ENCODE measurements at places on chromosomes 12 and 14. TPM values are rescaled to one million over a fixed set of nuclear protein-coding genes. Genes with fewer than 3 reads are reported as not detected.

DNA sequence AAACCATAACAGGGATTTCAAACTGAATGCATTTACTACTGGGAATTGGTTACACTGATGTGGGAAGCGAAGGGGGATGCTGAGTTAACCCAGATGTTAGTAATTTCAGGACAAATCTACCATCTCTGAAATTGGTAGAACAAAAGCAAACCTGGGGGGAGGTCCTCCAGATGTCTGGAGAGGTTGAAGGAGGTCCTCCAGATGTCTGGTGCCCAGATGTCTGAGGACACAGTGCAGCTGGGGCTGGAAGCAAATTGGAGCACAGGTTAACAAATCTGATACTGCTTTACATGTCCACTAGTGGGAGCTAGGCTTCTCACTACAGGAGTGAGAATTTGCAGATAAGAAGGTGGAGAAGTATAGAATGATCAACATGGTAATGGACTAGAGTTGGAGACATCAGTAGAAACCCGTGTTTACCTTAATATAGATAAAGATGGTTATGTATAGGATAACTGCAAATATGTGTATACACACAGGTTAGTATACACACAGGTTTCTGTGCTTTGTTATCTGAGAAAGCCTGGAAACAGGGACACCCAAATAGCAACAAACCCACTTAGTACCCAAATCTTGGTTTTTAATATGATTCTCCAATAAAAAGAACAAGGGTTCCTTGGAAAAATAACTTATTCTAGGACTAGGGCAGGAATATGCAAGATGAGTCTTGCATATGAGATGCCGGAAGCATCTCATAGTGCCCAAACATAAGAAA, 162.5 kb downstream of the C12orf50 start:
- no peak for DNase-seq
- no peaks in the 10 kb centered on the region for H3K36me3 ChIP-seq
- no peak overlapping the region for H3K27ac ChIP-seq
- H3K4me1 ChIP-seq = no peaks in the 10 kb centered on the region

DNA sequence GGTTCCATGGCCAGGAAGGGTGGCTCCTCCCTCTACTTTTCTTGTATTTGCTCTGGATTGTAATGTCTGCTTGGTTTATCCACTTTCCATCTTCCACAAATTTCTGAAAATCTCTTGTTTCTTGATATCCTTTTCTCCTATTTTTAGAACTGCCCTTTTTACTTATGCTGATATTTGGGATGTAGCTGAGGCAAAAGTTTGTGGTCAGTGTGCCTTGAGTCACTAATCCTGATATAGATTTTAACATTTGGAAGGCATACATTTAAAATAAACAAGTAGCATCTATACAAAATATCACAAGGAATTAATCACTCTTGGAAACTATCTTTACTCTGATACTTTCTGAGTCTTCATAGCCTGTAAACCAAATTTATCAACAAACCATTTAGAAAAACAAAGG, 11.0 kb downstream of the GRIP1 start:
- H3K27ac ChIP-seq = no peak overlapping the region
- H3K27me3 ChIP-seq = no peaks in the 10 kb centered on the region
- DNase-seq = no peak
- no peaks in the 10 kb centered on the region for H3K36me3 ChIP-seq
- H3K4me1 ChIP-seq = no peaks in the 10 kb centered on the region

DNA sequence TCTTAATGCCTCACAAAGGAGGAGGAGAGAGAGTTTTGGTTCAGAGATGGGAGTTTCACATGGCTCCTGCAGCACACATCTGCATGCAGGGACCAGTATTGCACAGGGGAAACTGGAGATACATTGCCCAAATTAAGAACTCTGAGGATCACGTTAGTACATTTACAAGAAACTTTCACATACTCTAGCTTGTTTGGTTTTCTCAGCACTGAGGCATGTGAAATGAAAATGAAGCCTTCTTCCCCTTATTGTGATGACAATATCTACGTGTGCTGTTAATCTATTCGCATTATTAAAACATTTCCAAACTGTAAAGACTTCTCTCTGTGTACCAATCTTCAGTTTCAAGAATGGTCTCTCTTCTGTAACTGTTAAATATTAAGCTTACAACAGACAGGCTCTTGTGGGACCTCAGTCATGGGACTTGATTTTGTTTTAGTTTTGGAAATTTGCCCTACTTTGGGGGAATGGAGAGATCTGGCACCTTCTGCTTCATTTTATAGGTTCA, 124.7 kb downstream of the DAAM1 start:
- no peak overlapping the region for H3K27ac ChIP-seq
- H3K4me1 ChIP-seq = peaks cover 8% of the 10 kb centered on the region
- no peak overlapping the region for H3K4me3 ChIP-seq
- DNase-seq = no peak

DNA sequence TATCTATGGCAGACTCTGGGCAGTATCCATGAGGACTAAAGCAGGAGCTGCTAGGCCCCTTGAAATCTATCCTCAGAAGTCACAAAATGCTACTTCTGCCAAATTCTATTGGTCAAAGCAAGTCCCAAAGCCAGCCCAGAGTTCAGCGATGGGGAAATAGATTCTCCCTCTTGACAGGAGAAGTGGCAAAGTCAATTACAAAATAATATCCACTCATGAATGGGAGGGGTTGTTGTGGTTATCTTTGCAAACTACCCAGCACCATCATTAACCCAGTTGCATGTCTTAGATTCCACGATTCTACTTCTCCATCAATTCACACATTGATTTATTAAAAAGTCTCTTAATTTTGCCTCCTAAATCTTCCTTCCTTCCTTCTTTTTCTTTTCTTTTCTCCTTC, 30.7 kb upstream of the STXBP6 start:
- H3K27me3 ChIP-seq = no peaks in the 10 kb centered on the region
- H3K36me3 ChIP-seq = no peaks in the 10 kb centered on the region
- no peak overlapping the region for H3K27ac ChIP-seq
- DNase-seq = no peak

- DNase-seq = no peak
- no peak overlapping the region for H3K4me3 ChIP-seq
- no peaks in the 10 kb centered on the region for H3K36me3 ChIP-seq
Measured at GRCh38 chr14:51284241-51284640, 44.2 kb downstream of the TMX1 start.

GRCh38 chr14:81831128-81831820, 297.6 kb upstream of the SEL1L start:
- no peaks in the 10 kb centered on the region for H3K27me3 ChIP-seq
- no peak overlapping the region for H3K27ac ChIP-seq
- no peak overlapping the region for H3K4me3 ChIP-seq
- no peaks in the 10 kb centered on the region for H3K36me3 ChIP-seq
- no peaks in the 10 kb centered on the region for H3K4me1 ChIP-seq

GRCh38 chr12:49026678-49027480, 8.3 kb upstream of the PRKAG1 start:
- DNase-seq = peak; percentile 44
- no peak overlapping the region for H3K4me3 ChIP-seq
- no peaks in the 10 kb centered on the region for H3K4me1 ChIP-seq
- no peak overlapping the region for H3K27ac ChIP-seq
- H3K36me3 ChIP-seq = peaks cover 14% of the 10 kb centered on the region
- no peaks in the 10 kb centered on the region for H3K27me3 ChIP-seq

DNA sequence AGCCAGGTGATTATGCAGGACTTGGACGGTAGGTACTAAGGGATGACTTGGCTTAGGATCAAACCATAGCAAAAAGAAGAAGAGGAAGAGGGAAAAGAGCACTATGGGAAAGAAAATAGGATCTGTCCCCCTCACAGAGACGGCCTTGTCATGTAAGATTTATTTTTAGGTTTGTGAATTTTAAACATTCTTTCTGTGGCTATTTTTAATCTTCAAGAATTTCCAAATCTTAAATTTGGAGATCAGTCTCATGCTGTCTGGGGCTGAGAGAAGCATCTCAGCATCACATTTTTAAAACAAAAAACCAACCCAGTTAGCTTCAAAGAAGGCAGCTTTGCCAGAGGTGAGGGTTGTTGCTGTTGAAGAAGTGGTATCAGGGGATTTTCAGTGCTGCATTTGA, 52.6 kb upstream of the STRN3 start:
- no peak overlapping the region for H3K27ac ChIP-seq
- H3K4me3 ChIP-seq = no peak overlapping the region
- no peaks in the 10 kb centered on the region for H3K27me3 ChIP-seq

- H3K4me3 ChIP-seq = no peak overlapping the region
- H3K36me3 ChIP-seq = no peaks in the 10 kb centered on the region
- H3K27me3 ChIP-seq = no peaks in the 10 kb centered on the region
- DNase-seq = no peak
Measured at GRCh38 chr14:76882651-76883050, 56.4 kb downstream of the LRRC74A start.

DNA sequence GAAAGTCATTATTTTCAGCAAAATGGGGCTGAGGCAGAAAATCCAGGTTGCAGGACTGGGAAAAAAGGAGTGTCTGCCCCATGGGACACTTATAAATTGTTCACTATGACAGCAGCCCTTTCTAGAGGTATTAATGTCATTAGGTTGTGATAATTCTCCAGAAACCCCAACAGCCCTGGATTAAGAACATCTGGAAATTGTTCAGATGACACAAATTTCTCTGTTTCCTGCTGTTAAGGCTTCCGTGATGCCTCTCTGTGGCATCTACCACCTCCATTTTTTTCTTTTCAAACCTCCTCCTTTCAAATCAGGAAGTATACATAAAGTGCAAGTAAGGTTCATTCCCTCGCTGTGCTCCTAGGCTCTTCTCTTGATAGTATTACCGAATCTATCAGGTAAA, 25.6 kb downstream of the EGLN3 start:
- no peak overlapping the region for H3K4me3 ChIP-seq
- no peak for DNase-seq
- H3K27me3 ChIP-seq = no peaks in the 10 kb centered on the region
- H3K27ac ChIP-seq = no peak overlapping the region

DNA sequence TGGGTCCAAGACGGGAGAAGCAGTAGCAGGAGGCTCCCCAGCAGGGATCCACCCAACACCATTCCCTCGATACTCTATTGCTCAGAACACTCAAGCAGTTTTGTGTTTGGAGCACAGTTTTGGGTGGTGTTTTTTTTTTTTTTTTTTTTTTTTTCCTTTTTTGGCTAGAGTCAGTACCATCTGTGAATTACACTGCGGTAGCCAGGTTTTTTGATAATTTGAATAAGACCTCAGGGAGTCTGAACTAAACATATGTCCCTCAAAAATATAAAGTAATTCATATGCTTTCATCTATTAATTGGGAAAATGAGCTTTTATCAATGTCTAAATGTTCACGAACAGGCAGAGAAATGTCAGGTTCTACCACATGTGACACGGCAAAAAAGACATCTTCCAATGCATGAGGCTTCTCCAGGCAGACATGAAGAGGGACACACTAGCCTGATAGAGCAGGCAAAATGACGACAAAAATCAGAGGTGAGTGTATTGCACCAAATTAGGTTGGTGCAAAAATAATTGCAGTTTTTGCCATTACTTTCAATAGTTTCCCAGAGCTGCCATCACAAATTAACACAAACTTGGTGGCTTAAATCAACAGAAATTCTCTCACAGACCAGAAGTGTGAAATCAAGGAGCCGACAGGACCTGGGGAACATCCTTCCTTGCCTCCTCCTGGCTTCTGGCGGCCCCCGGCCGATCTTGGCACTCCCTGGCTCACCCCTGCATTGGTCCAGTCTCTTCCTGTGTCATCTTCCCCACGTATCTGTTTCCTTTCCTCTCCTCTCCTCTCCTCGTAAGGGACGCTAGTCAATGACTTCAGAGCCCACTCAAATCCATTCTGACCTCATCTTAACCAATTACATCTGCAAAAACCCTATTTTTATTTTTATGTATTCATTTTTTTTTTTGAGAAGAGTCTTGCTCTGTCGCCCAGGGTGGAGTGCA, 33.9 kb downstream of the FOXN3 start:
- H3K4me1 ChIP-seq = peaks cover 6% of the 10 kb centered on the region
- H3K27me3 ChIP-seq = no peaks in the 10 kb centered on the region
- no peak for DNase-seq
- H3K4me3 ChIP-seq = no peak overlapping the region
- H3K27ac ChIP-seq = no peak overlapping the region
- H3K36me3 ChIP-seq = no peaks in the 10 kb centered on the region

DNA sequence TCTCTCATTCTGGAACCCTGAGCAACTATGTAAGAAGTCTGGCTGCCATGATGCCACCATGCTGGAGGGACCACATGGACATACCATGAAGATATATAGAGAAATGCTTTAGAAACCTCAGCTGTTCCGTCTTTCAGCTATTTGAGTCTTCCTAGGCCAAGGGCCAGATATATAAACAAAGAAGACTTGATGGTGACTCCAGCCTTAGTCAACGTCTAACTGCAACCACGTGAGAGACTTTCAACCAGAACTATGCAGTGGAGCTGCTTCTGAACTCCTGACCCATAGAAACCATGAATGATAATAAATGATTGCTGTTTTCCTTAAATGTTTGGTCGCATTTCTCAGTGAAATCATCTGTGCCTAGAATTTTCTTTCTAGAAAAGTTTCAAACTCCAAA, 20.0 kb upstream of the KITLG start:
- H3K4me1 ChIP-seq = no peaks in the 10 kb centered on the region
- H3K36me3 ChIP-seq = no peaks in the 10 kb centered on the region
- H3K27ac ChIP-seq = no peak overlapping the region
- no peaks in the 10 kb centered on the region for H3K27me3 ChIP-seq
- no peak overlapping the region for H3K4me3 ChIP-seq

- H3K27me3 ChIP-seq = no peaks in the 10 kb centered on the region
- H3K36me3 ChIP-seq = no peaks in the 10 kb centered on the region
- no peak for DNase-seq
Measured at GRCh38 chr12:90833228-90833627, 121.7 kb downstream of the CCER1 start.

DNA sequence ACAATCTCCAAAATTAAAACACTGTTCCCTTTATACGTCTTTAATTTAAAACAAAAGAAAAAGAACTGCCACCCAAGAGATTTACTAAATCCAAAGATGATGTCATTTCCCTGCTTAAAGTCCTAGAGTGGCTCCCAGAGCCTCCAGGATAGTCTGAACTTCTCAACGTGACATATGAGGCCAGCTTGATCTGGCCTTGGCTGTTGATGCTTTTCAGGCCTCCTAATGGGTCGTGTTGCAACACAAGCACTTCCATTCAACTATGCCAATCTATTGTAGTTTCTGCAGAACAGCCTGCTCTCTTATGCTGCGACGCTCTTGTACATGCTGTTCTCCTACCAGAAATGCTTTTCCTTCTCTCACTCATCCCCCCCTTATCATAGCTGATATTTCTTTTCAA, 35.7 kb downstream of the LGR5 start:
- H3K36me3 ChIP-seq = no peaks in the 10 kb centered on the region
- H3K4me3 ChIP-seq = no peak overlapping the region
- H3K4me1 ChIP-seq = no peaks in the 10 kb centered on the region

GRCh38 chr12:51910168-51910567, 2.9 kb downstream of the ACVRL1 start:
- no peaks in the 10 kb centered on the region for H3K4me1 ChIP-seq
- DNase-seq = no peak
- H3K4me3 ChIP-seq = no peak overlapping the region
- no peaks in the 10 kb centered on the region for H3K36me3 ChIP-seq

- no peaks in the 10 kb centered on the region for H3K4me1 ChIP-seq
- H3K36me3 ChIP-seq = no peaks in the 10 kb centered on the region
- H3K27ac ChIP-seq = no peak overlapping the region
- no peaks in the 10 kb centered on the region for H3K27me3 ChIP-seq
- DNase-seq = no peak
Measured at GRCh38 chr12:47328831-47329545, 249.2 kb upstream of the AMIGO2 start.

TAOK3 gene
- 45.4 TPM for total RNA-seq

SSPN gene
- total RNA-seq = 43.9 TPM

PTPRR gene
- total RNA-seq = 0.49 TPM

IQSEC3 gene
- 6.4 TPM for total RNA-seq

GAPDH gene
- 1,856 TPM for total RNA-seq

CLEC12A gene
- total RNA-seq = 3.6 TPM

HOTAIR gene
- not detected for total RNA-seq

TMEM233 gene
- 2.5 TPM for total RNA-seq

Measured in aorta (tissue), 5 donors.